ENCODE measurements at places on chromosomes 6 and 20. TPM values are rescaled to one million over a fixed set of nuclear protein-coding genes. Genes with fewer than 3 reads are reported as not detected.

The IMPG1 gene
- polyA plus RNA-seq, result not detected

DNA sequence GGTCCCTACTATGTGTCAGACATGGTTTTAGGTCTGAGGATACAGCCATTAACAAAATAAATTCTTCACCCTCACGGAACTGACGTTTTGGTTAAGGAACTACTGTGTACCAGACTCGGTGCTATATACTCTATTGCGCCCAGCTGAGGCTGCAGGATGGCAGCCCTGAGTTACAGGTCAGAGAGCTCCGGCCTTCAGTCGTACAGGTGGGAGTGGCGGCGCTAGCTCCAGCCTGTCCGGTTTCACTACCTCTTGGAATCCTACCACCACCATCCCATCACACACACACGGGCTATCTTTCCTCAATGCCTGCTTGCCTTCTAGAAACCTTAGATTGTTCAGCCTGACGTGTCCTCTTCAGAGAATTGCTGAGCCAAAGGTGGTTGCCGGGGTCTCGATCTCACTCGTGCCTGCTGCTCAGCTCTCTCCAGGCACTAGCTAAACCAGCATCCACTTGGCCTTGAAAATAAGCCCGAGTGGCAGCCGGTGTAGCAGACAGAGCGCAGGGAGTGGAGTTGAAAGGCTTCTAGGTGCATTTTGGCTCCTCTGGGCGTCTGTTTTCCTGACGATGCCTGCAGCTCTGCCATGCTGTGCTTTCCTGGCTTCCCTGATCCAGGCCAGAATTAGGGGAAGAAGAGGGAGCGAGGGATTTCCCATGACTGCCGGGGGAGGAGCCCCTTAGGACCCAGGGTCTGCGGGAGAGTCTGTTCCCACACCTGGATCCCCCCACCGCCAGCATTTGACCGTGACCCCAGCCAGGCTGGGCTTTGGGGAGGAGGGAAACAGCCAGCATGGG is 1.1 kb upstream of the TCF15 start:
- no peak for DNase-seq

- no peak for DNase-seq
These were observed 12.0 kb downstream of the TPX2 start for GRCh38 chr20:31751126-31751525.

- no peak for DNase-seq
These were observed 50.0 kb downstream of the TAF4 start for GRCh38 chr20:62015540-62016288.

DNA sequence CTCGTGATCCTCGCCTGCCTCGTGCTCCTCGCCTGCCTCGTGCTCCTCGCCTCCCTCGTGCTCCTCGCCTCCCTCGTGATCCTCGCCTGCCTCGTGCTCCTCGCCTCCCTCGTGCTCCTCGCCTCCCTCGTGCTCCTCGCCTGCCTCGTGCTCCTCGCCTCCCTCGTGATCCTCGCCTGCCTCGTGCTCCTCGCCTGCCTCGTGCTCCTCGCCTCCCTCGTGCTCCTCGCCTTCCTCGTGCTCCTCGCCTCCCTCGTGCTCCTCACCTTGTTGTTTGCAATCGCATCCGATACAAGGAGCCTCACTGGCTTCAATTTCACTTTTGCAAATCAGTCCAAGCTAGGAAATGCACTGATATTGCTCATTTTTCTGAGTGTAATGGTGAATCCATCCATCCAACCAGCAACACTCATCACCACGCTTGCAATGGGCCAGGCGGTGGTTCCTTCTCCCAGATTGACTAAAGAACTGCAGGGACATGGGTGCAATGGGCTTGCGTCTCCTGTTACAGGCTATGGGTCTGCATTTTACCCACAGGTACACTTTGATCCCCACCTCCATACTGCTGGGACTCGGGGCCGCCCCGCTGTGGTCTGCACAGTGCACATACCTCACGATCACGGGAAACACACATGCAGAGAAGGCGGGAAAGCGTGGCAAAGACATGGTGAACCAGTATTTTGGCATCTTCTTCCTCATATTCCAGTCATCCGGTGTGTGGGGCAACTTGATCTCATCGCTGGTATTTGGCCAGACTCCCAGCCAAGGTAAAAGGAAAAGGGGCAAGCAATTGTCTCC is 4.6 kb downstream of the UNC93A start:
- DNase-seq, result no peak

The TMC2 gene
- not detected for polyA plus RNA-seq

DNA sequence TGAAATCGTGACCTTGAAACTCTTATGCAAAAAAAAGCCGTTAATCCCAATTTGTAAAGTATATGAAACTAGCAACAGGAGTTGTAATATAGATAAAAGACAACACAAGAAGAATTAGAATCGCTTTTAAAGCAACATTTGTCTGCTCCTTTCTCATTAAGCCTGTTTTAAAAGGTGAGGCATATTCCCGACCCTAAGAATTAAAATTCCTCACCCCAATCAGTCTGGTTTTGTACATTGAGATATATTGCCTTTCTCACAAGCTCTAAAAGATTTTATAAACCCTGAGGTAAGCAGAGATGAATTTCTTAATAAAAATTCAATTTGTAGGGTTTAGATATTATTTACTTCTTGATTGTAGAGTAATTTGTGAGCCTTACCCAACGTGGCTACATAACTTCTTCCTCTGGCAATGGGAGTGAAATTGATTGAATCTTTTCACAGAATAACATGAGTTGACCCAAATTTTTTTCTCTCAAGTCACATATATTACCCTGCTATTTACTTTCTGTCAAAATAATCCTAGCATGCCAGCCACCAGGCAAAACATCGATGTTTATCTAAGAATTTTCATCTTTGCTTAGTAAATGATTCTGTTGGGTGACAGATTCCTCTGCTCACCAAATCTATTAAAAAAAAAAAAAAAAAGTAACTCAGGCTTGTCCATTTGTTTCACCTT is 173.7 kb downstream of the HACE1 start:
- DNase-seq, result no peak

The KCNS1 gene
- polyA plus RNA-seq, result not detected

The LGSN gene
- polyA plus RNA-seq, result 0.12 TPM

The TBX18 gene
- polyA plus RNA-seq, result not detected

The HSPA12B gene
- polyA plus RNA-seq, result not detected

DNA sequence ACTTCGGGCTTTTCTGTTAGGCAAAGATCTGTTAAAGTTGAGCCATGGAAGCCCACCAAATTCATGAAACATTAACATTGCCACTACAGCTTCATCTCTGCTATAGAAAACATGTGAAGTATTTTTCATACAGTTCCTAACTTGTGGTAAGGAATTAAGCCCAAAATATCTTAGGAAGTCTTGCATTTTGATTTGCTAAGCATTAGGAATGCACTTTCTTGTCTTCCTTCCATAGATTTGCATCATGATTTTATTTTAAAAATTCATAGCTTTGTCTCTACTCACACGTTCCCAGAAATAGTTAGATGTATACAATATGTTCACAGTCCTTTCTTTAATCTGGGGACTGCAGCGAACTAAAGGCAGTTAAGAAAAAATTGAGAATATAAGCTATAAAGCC is 325.6 kb downstream of the CENPW start:
- no peak for DNase-seq

The EPHA7 gene
- not detected for polyA plus RNA-seq

- DNase-seq, result no peak
These were observed 32.0 kb downstream of the ELMO2 start for GRCh38 chr20:46374383-46374782.

DNA sequence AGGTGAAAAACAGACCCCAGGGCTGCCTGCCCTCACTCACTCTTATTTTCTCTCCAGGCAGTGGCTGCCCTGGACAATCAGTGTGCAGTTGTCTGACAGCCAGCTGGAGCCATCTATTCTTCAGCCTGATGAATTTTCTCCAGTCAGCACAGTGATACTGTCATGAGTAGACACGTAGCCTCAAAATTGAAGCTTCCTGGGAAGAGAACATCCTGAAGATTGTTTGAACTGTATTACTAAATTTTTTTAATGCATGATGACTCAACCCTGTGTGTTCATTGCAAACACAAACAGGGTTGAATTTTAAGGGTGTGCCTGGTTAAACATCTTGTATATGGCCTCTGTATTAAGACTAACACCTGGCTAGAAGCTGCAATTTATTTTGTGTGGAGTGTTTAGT is 49.8 kb upstream of the STXBP5 start:
- no peak for DNase-seq

GRCh38 chr6:170485159-170485558 is 67.9 kb downstream of the PSMB1 start:
- DNase-seq, result no peak

The RIMS4 gene
- polyA plus RNA-seq, result not detected

DNA sequence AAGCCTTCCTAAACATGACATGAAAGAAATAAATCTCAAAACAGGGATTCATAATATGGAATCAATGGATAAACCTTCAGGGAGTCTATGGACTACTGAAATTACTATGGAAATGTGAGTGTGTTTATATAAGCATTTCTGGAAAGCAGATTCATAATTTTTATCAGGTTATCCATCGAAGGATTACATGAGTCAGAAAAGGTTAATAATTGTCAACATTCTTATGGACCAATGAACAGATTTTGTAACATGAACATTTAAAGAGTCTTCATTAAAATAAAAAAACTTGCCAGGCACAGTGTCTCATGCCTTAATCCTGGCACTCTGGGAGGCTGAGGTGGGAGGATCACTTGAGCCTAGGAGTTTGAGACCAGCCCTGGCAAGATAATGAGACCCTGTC is 84.8 kb downstream of the AHI1 start:
- DNase-seq, result no peak

The SCUBE3 gene
- polyA plus RNA-seq, result 0.18 TPM

GRCh38 chr6:110563711-110564110 is 87.3 kb upstream of the SLC22A16 start:
- no peak for DNase-seq

The FAM83D gene
- polyA plus RNA-seq, result 2.3 TPM

The GTSF1L gene
- not detected for polyA plus RNA-seq

- DNase-seq, result no peak
These were observed 9.1 kb upstream of the YTHDF1 start for GRCh38 chr20:63225082-63225454.

All from CD8-positive, alpha-beta memory T cell (primary cell).